ENCODE measurements at places on chromosomes 1 and 21.
A peak's percentile ranks its signal among the peaks of the same experiment; 100 is the strongest.

GRCh38 chr1:195915826-195916225 lies 692.4 kb downstream of the KCNT2 start:
- no peak overlapping the region for H3K4me3 ChIP-seq
- H3K4me1 ChIP-seq, result no peaks in the 10 kb centered on the region
- no peaks in the 10 kb centered on the region for H3K36me3 ChIP-seq

- H3K4me1 ChIP-seq, result no peaks in the 10 kb centered on the region
- DNase-seq, result no peak
- H3K27ac ChIP-seq, result no peak overlapping the region
- no peaks in the 10 kb centered on the region for H3K36me3 ChIP-seq
- H3K27me3 ChIP-seq, result no peaks in the 10 kb centered on the region
Measured at GRCh38 chr21:34065027-34065426, 8.4 kb upstream of the MRPS6 start.

DNA sequence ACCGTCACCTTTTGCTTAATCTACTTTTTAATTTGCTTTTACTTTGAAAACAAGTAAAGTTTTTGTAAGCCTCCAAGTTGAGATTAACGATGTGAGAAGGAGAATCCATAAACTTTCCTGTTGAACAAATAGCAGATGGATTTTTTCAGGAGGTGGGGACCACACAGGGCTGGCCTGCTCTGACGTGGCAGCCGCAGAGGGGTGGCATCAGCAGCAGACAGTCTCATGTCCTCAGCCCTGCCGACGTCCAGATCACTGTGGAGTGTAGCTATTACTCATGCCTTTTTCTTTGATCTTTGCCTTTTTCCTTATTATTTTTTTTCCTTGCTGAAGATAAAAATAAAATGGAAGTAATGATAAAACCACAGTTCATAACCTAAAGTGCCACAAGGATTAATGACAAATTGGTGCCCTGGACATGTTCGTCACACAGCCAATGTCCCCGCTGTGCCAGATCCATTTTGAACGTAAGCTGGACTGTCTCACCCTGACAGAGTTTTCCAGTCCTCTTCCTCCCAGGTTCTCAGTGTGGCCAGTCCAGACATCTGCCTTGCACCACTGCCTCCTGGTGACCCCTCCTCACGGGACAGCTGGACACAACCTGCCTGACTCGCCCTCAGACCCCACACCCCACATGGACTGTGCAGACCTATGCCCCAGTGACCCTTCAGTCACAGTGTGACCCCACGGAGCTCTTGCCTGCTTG lies 15.4 kb upstream of the ZBTB21 start:
- H3K4me3 ChIP-seq, result no peak overlapping the region
- H3K36me3 ChIP-seq, result no peaks in the 10 kb centered on the region
- no peak overlapping the region for H3K27ac ChIP-seq
- no peaks in the 10 kb centered on the region for H3K27me3 ChIP-seq
- peaks cover 11% of the 10 kb centered on the region for H3K4me1 ChIP-seq

GRCh38 chr1:86841116-86841515 lies 72.8 kb downstream of the SELENOF start:
- H3K4me3 ChIP-seq, result no peak overlapping the region
- no peaks in the 10 kb centered on the region for H3K36me3 ChIP-seq
- no peaks in the 10 kb centered on the region for H3K27me3 ChIP-seq
- no peak for DNase-seq
- H3K4me1 ChIP-seq, result no peaks in the 10 kb centered on the region

DNA sequence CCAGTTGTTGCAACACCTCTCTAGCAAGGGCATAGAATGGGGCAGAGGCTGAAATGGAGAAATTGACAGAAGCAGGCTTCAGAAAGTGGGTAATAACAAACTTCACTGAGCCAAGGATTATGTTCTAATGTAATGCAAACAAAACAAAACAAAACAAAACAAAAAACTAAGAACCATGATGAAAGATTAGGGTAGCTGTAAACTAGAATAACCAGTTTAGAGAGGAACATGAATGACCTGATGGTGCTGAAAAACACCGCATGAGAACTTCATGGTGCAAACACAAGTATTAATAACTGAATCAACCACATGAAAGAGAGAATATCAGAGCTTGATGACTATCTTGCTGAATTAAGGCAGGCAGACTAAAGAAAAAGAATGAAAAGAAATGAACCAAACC lies 1707.7 kb downstream of the BRINP3 start:
- no peaks in the 10 kb centered on the region for H3K27me3 ChIP-seq
- H3K27ac ChIP-seq, result no peak overlapping the region
- no peaks in the 10 kb centered on the region for H3K4me1 ChIP-seq
- H3K36me3 ChIP-seq, result no peaks in the 10 kb centered on the region
- no peak overlapping the region for H3K4me3 ChIP-seq

GRCh38 chr1:45998020-45998617 lies 134.3 kb downstream of the PIK3R3 start:
- H3K27me3 ChIP-seq, result no peaks in the 10 kb centered on the region
- no peak overlapping the region for H3K4me3 ChIP-seq
- no peak for DNase-seq
- H3K4me1 ChIP-seq, result no peaks in the 10 kb centered on the region

DNA sequence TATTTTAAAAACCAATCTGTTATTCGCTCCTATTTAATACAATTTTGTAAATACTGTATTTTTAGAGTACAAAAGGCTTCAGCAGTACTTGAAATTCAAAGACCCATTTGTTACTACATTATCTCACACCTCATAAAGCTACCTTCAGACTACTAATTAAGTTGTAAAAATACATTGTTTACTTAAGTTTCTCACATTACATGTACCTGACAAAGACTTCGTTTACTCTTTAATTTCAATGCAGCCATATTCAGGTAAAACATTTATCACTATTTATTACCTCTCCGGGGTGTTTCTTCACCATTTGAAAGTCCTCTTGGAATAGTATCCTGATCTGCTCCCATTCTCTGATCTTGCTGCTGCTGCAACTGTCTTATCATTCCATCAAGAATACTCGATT lies 55.2 kb downstream of the BRWD1 start:
- H3K27ac ChIP-seq, result no peak overlapping the region
- H3K4me3 ChIP-seq, result no peak overlapping the region
- no peaks in the 10 kb centered on the region for H3K4me1 ChIP-seq
- peaks cover 67% of the 10 kb centered on the region for H3K36me3 ChIP-seq
- H3K27me3 ChIP-seq, result no peaks in the 10 kb centered on the region
- DNase-seq, result no peak

DNA sequence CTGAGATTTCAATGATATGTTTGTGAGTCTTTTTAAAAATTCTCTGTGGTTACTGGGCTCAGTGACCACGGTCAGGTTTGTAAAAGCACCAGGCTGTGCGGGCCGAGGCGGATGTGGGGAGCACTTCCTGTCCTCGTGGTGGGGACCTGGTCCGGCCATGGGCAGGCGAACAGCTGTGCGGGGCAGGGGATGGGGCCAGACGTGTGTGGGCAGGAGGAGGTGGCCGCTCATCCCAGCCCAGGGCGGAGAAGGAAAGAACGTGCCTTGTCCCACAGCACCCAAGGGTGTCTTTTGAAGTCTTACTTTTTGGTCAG lies 5.2 kb upstream of the OXCT2 start:
- H3K4me1 ChIP-seq, result no peaks in the 10 kb centered on the region
- no peak overlapping the region for H3K27ac ChIP-seq
- no peak for DNase-seq
- H3K4me3 ChIP-seq, result no peak overlapping the region
- no peaks in the 10 kb centered on the region for H3K36me3 ChIP-seq

GRCh38 chr1:238336531-238336930 lies 445.8 kb upstream of the ZP4 start:
- no peak overlapping the region for H3K27ac ChIP-seq
- no peaks in the 10 kb centered on the region for H3K36me3 ChIP-seq
- H3K4me3 ChIP-seq, result no peak overlapping the region
- no peaks in the 10 kb centered on the region for H3K27me3 ChIP-seq

DNA sequence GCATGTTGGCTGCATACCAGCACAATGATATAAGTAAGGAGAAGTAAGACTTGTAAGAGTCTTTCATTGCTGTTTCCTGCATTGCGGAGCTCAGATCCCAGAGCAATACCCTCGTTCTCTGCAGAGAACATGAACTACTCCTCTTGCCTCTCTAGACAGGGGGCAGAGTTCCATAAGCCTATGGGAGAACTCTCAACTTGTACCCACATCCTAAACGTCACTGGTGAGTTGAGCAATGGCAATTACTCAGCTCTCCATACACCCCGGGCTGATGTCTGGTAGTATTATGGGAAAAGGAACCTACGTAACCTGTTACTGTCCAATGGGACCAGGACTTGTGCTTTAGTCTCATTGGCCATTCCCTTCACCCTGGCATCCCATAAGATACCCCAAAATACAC lies 27.3 kb upstream of the ZNF496 start:
- no peak overlapping the region for H3K27ac ChIP-seq
- H3K36me3 ChIP-seq, result no peaks in the 10 kb centered on the region
- H3K27me3 ChIP-seq, result no peaks in the 10 kb centered on the region

- peaks cover 18% of the 10 kb centered on the region for H3K4me1 ChIP-seq
- H3K27me3 ChIP-seq, result peaks cover 3% of the 10 kb centered on the region
- no peaks in the 10 kb centered on the region for H3K36me3 ChIP-seq
- no peak overlapping the region for H3K27ac ChIP-seq
- no peak overlapping the region for H3K4me3 ChIP-seq
Measured at GRCh38 chr1:245160288-245160687, 5.5 kb downstream of the KIF26B start.

DNA sequence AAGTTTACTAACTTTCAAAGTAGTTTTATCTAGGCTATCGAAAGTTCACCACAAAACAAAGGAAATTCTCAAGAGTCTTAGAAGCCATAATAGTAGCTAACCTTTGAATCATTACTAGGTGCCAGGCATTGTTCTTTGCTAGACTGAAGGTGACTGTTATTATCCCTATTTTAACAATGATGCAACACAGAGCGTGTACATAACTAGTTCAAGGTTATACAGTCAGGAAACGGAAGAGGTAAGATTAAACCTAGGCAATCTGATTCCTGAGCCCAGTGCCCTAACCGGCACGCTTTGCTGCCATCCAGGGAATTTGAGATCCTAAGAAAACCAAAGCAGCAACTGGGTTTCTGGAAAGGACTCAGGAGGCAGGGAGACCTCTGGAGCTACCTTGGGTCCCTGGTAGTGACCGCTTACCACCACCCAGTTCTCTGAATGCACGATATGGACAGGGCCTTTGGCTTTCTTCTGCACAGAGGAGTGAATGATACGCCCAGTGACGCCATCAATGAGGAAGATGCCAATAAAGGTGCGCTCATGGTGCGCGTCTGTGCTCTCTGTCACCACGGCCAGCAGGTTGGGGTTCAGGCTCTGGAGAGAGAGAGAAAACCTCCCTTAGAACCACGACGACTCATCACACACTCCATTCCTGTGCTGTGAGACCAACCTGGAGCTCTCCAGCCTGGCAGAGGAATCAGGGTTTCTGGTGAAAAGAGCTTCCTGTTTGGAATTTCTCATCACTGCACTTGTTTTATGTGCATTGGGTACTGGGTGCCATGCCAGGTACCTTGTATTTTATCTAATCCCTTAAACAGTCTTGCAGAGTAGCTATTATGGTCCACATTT lies 13.1 kb upstream of the UBR4 start:
- no peaks in the 10 kb centered on the region for H3K4me1 ChIP-seq
- H3K36me3 ChIP-seq, result peaks cover 91% of the 10 kb centered on the region
- no peak overlapping the region for H3K4me3 ChIP-seq
- H3K27ac ChIP-seq, result no peak overlapping the region

DNA sequence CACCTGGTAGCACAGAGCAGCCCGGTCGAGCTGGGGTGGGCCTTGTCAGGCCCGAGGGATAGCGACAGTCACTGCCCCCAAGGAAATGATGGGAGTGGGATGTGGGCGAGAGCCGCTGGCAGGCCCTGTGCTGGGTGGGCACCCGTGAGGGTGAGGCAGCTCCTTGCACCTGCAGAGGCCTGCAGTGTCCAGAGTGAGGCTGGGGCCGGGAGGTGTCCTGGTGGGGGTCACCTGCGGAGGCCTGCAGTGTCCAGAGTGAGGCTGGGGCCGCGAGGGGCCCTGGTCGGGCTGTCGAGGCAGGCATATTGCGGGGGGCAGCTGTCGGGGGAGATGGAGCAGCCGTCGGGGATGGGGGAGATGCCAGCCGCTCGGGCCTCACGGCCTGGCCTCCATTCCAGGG lies 49.5 kb downstream of the SLC19A1 start:
- H3K4me1 ChIP-seq, result no peaks in the 10 kb centered on the region
- H3K27ac ChIP-seq, result no peak overlapping the region
- H3K36me3 ChIP-seq, result no peaks in the 10 kb centered on the region
- no peak for DNase-seq

- H3K4me3 ChIP-seq, result no peak overlapping the region
- no peak overlapping the region for H3K27ac ChIP-seq
- DNase-seq, result no peak
- H3K4me1 ChIP-seq, result no peaks in the 10 kb centered on the region
- H3K27me3 ChIP-seq, result no peaks in the 10 kb centered on the region
Measured at GRCh38 chr1:233617025-233617424, 3.1 kb downstream of the KCNK1 start.

- H3K4me3 ChIP-seq, result no peak overlapping the region
- H3K36me3 ChIP-seq, result no peaks in the 10 kb centered on the region
- DNase-seq, result no peak
- H3K27me3 ChIP-seq, result no peaks in the 10 kb centered on the region
- no peak overlapping the region for H3K27ac ChIP-seq
Measured at GRCh38 chr1:80801695-80802094, 999.0 kb upstream of the ADGRL2 start.

GRCh38 chr1:178358456-178358855 lies 138.3 kb downstream of the CLEC20A start:
- H3K27ac ChIP-seq, result no peak overlapping the region
- DNase-seq, result no peak
- H3K27me3 ChIP-seq, result no peaks in the 10 kb centered on the region
- no peak overlapping the region for H3K4me3 ChIP-seq
- no peaks in the 10 kb centered on the region for H3K36me3 ChIP-seq

DNA sequence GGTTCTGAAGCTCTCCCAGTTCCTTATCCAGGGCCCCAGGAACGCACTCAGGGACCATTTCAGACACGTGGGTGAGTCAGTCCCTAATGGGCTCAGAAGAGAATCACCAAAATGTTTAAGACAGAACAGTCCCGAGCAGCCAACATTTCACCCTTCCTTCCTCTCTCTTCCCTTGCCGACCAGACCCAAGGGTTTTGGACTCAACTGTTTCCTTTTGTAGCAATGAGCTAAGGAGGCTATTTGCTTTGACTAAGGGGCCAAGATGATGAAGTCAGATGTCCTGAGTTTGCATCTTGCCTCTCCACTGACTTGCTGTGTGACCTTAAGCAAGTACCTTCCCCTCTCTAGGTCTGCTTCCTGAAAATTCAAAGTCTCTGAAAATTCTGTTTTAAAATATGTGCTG lies 472.3 kb upstream of the VAMP3 start:
- H3K27me3 ChIP-seq, result no peaks in the 10 kb centered on the region
- no peak overlapping the region for H3K4me3 ChIP-seq
- H3K27ac ChIP-seq, result peak overlapping the region; percentile 84
- no peak for DNase-seq

- H3K4me1 ChIP-seq, result peaks cover 63% of the 10 kb centered on the region
- no peaks in the 10 kb centered on the region for H3K36me3 ChIP-seq
- no peak overlapping the region for H3K27ac ChIP-seq
- no peak for DNase-seq
- H3K4me3 ChIP-seq, result no peak overlapping the region
Measured at GRCh38 chr1:77673716-77674355, 8.6 kb downstream of the ZZZ3 start.

- no peaks in the 10 kb centered on the region for H3K36me3 ChIP-seq
- no peaks in the 10 kb centered on the region for H3K4me1 ChIP-seq
- H3K4me3 ChIP-seq, result no peak overlapping the region
Measured at GRCh38 chr1:82464362-82465001, 663.7 kb downstream of the ADGRL2 start.

- H3K4me1 ChIP-seq, result peaks cover 6% of the 10 kb centered on the region
- no peak overlapping the region for H3K4me3 ChIP-seq
- no peaks in the 10 kb centered on the region for H3K36me3 ChIP-seq
Measured at GRCh38 chr1:227315629-227316346, 2.5 kb downstream of the CDC42BPA start.

GRCh38 chr1:198671136-198671535 lies 32.3 kb downstream of the PTPRC start:
- no peaks in the 10 kb centered on the region for H3K36me3 ChIP-seq
- H3K27ac ChIP-seq, result no peak overlapping the region
- no peak for DNase-seq
- H3K4me1 ChIP-seq, result no peaks in the 10 kb centered on the region
- H3K4me3 ChIP-seq, result no peak overlapping the region
- no peaks in the 10 kb centered on the region for H3K27me3 ChIP-seq
